Chondrocyte (in vitro differentiated cells): ENCODE measurements at places on chromosomes 5 and 9.

- DNase-seq: no peak
These were observed 887 bp downstream of the GDA start for GRCh38 chr9:72150127-72150526.

DNA sequence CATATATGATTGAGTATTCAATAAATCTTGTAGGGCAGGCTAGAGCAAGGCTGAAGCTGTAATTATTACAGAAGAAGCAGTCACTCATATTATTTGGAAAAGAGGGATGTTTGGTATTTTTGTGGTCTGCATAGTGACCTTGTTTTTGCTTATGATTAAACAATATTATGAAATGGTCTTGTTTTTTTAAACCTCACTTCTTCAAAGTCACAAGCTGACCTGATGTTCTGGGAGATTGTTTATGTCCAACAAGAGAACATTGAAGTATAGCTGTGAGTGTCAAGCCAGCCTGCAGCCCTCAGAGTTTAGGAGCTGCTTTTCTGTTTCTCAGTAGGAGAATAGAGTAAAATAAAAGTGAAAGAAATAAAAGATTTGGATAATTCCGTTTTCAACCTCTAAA lies 342.2 kb downstream of the LRRC70 start:
- no peak for DNase-seq

- no peak for DNase-seq
These were observed 11.4 kb downstream of the FAM193B start for GRCh38 chr5:177542816-177543465.

- DNase-seq: no peak
These were observed 171.1 kb downstream of the SAXO1 start for GRCh38 chr9:18861609-18862544.

GRCh38 chr5:114305402-114306207 lies 56.3 kb upstream of the KCNN2 start:
- DNase-seq: no peak

DNA sequence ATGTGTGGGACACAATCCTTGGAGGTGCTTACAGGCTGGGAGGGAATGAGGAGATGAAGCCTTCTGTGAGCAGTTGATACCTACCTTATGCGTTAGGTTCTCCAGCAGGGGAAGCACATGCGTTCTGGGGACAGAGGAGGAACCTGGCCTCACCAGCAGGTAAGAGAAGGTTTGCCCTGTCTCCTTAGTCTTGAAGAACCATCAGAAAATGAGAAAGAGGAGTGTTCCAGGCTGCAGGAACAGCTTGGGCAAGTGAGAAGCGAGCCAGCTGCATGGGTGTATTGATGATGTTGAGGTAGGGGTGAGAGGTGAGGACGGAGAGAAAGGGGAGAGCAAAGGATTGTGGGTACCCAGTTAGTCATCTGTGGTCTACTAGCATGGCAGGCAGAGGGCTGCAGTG lies 156.9 kb upstream of the MVB12B start:
- DNase-seq: peak; percentile 21

DNA sequence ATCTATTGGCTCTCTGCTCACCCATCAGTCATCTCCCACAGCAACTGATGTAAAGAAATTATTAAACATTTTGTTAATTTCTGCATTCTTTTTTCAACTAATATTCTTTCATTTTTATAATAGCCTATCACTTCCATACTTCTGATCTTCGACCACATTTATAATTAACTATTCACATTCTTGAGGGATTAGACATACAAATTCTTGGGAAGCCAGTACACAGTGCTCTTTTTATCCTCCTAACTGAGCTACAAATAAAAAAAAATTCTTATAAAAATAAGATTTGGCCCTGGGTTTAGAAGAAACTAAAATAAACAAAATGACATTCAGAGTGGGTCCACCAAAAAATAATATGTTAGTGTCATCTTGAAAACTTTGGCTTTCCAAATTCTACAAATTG lies 103.7 kb upstream of the ITGA1 start:
- no peak for DNase-seq

DNA sequence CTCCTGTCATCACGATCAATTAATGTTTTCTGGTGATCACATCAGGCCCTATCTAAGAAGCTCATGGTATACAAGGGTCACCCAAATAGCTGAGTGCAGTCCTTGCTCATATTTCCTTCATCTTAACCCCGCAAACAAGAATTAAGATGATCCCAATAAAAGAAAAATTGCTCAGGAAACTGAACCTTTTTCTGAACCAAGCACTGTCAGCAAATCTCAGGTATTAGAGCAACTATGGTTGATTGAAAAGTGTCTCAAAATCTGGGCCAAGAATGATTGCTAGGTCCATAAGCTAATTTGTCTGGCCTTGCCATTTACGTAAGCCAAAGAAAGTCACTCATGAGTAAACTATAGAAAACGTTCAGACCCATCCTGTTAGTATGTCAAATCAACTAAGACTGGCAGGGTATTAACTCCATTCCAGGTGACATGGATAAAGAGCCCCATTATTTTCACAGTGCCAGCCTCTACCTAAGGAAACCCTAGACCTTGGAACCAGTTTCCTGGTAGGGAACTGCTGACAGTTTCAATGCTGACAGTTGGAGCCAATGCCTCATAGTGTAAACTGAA lies 209.3 kb downstream of the DEPDC1B start:
- no peak for DNase-seq

- DNase-seq: no peak
These were observed 933.0 kb downstream of the TLE4 start for GRCh38 chr9:80504601-80505230.

- DNase-seq: no peak
These were observed 88.1 kb downstream of the KCNN2 start for GRCh38 chr5:114449860-114450421.

DNA sequence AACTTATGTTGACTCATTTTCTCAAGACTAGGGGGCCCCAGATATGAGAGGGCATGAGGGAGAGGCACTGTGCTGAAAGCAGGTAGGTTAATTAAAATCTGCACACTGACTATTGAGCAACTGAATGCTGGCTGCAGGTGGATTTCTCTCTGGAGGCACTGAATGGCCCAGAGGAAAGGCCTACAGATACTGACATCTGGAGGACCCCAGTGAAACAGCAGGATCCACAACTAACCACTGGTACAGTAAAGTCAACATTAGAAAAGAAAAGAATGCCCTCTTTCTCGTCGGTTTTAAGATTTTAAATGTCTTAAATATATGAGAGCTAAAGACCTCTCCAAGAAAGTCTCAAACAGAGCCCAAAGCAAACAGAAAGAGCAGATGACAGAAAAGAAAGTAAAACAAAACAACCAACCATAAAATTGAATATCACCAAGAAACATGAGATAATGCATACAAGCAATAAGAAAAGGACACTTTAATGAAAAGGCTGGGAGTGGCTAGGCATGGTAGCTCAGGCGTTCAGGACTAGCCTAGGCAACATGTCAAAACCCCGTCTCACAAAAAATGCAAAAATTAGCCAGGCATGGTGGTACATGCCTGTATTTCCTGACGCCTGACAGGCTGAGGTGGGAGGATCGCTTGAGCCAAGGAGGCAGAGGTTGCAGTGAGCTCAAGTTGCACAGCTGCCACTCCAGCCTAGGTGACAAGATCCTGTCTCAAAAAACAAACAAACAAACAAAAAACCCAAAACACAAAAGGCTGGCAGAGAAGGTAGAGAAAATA lies 43.3 kb downstream of the PUM3 start:
- DNase-seq: no peak

- no peak for DNase-seq
These were observed 640 bp downstream of the SURF4 start for GRCh38 chr9:133375116-133375723.

GRCh38 chr9:86636519-86636918 lies 282.3 kb upstream of the TUT7 start:
- no peak for DNase-seq

- DNase-seq: no peak
These were observed 170.5 kb upstream of the SMIM23 start for GRCh38 chr5:171614971-171615653.

DNA sequence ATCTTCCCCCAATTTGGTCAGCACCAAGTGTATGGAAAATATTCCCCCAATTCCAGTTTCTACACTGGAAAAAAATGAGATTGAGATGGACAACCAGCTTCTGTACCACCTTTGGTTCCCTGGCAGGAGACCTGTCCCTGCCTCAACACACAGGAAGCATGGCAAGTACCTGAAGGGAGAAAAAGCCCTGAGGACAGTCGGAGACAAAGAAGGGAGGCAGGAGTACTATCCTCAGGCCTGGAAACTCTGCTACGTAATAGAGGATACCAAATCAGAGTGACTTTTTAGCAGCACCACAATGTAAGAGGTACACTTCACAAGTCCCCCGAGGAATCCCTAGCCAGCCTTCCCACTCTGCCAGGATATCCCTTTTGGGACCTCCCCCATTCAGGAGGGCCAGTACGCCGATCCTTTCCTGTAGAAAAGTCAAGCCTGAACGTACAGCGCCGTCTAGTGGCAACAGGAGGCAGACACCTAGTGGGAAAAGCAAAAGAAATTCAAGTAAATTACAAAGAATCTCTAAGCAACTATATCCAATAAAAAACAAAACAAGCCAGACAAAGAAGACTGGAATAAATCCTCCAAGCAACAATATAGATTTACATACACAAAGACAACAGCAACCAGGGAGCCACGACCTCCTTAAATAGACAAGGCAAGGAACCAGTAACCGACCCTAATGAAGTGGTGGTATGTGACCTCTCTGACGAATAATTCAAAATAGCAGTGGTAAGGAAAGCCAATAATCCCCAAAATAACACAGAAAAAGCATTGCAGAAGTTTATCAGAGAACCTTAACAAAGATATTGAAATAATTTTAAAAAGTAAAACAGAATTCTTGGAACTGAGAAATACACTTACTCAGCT lies 63.3 kb upstream of the SLCO6A1 start:
- DNase-seq: no peak

DNA sequence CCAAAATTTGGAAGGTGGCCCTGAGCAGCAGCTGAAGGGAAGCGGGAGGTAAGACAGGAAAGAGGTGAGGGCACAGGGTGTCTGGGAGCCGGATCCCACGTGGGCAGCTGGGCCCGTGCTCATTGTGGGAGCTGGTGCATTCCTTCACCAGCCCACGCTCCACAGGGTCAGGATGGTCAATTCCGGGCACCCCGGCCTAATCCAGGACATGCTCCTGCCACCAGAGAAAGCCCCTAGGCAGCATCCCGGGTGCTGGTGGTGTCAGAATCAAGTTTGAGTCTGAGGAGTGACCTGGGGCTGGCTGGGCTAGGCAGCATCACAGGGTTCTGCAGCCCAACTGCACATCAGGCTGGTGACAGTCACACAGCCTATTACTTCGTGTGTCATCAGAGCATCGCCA lies 7.1 kb upstream of the PDCD6 start:
- no peak for DNase-seq

GRCh38 chr9:106616851-106617345 lies 246.1 kb upstream of the ZNF462 start:
- DNase-seq: no peak

DNA sequence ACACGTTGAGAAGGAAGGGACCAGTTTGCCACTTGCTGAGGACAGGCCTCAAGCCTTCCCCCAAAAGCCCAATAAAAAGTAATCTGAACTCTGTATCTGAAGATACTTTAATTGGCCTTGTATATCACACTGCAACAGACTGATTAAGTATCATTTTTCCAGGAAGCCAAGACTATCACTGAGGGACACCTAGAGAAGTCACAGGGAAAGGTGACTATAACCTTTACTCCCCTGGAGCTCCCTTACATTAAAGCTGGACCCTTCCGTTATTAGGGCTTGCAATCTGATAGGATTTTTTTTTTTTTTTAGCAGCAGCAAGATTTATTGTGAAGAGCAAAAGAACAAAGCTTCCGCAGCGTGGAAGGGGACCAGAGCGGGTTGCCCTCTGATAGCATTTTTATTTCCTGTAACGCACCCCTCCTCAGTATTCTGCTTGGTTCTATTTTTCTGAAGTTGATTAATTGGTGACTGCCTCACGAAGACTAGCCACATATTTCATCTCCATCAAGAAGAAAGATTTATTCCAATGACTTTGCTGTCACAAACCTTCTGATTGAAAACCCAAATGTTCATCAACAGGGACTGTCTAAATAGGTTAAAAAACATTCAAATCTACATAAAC lies 2.7 kb downstream of the CDC14B start:
- no peak for DNase-seq

DNA sequence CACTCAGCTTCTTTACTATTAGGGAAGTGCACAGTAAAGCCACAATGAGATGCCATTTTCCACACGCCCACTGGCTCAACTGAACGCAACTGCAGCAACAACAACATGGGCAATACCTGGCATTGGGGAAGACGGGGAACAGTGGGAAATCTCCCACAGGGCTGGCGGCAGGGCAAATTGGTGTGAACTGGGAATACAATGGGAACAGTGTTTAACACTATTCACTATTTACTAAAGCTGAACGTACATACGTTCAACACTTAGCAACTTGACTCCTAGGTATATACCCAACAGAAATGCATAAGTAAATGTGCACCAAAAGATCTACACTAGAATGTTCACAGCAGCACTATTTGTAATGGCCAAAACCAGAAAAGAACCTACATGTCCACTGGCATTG lies 14.1 kb downstream of the ZER1 start:
- no peak for DNase-seq

- DNase-seq: no peak
These were observed 15.9 kb downstream of the RAPGEF6 start for GRCh38 chr5:131619102-131619501.

DNA sequence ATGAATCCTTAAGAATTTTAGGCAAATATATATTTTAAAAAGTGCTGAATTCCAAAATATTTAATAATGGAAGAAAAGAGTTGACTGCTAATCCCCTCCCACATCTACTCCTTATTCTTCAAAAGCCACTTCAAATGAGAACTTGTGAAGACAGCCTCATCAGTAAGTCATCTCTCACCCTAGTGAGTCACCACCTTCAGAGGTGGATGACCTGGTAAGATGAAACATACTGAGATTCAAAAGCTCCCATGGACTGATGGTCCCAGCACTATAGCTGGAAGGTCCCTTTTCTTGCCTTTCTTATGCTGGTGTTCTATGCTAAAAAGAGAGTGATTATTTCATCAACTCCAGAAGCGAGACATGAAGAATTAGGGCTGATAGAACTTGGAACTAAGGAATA lies 37.8 kb upstream of the SPDL1 start:
- no peak for DNase-seq

- no peak for DNase-seq
These were observed 10.4 kb downstream of the LRRC8A start for GRCh38 chr9:128892221-128892921.

DNA sequence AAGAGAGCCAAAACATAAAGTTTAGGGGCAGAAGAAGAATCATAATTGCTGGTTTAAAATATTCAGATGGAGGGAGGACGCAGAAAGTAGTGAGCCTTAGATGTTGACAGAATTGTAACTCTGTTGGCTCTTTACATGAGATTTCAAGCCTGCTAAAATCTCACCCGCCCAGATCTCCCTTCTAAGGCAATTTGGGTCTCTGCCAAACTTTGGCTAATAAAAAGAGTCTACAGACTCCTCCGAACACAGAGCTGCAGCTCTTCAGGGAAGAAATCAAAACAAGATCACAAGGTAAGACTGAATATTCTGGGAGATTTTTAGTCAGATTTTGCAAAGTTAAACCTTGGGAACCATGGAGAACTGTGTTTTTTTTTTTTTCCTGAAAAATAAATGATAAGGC lies at the start of gene IL33:
Gene IL33, plus strand, starts transcription at position 246 of the 400 bp plus-strand sequence. CDS start 25,888 bp downstream, outside the sequence.
- no peak for DNase-seq

GRCh38 chr9:87497604-87498045 lies at the start of gene DAPK1:
DAPK1 (plus strand) TSS chr9:87497867; CDS start chr9:87499078, 1,211 bp downstream.
- DNase-seq: no peak
